ENCODE measurements at places on chromosomes 7 and 10. TPM values are rescaled to one million over a fixed set of nuclear protein-coding genes. Genes with fewer than 3 reads are reported as not detected.

NPSR1 gene
- total RNA-seq: not detected

SEC31B gene
- total RNA-seq: 7.2 TPM

DNA sequence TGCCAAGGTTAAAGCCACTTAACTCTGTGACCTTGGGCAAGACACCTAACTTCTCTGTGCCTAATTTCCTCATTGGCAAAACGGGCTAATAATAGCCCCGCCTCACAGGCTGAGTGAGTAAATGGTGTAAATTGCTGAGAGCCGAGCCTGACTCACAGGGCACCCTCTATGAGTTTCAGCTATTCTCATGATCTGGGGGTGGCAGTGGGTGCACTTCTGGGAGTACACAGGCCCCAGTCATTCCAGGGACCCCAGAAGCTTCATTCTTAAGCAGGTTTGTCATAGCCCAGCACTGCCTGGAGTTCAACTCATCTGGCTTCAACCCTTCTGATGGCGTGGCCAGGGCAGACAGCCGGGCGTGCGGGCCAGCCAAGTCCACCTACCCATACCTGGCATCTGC is 137.2 kb downstream of the GRID1 start:
- H3K27ac ChIP-seq: no peak overlapping the region
- H3K4me1 ChIP-seq: peaks cover 17% of the 10 kb centered on the region
- no peaks in the 10 kb centered on the region for H3K36me3 ChIP-seq
- no peaks in the 10 kb centered on the region for H3K27me3 ChIP-seq

GRCh38 chr7:75971961-75972763 is 22.2 kb downstream of the TMEM120A start:
- H3K4me1 ChIP-seq: peaks cover 12% of the 10 kb centered on the region
- peaks cover 21% of the 10 kb centered on the region for H3K36me3 ChIP-seq
- H3K4me3 ChIP-seq: no peak overlapping the region
- no peak for DNase-seq
- peak overlapping the region; percentile 26 for H3K27ac ChIP-seq
- H3K27me3 ChIP-seq: no peaks in the 10 kb centered on the region

- H3K27me3 ChIP-seq: no peaks in the 10 kb centered on the region
- DNase-seq: no peak
- no peak overlapping the region for H3K27ac ChIP-seq
- no peaks in the 10 kb centered on the region for H3K36me3 ChIP-seq
- no peaks in the 10 kb centered on the region for H3K4me1 ChIP-seq
These were observed 978.7 kb upstream of the AUTS2 start for GRCh38 chr7:68619526-68619925.

ZNF277 gene
- total RNA-seq: 32.8 TPM

PBLD gene
- 6.9 TPM for total RNA-seq

DNA sequence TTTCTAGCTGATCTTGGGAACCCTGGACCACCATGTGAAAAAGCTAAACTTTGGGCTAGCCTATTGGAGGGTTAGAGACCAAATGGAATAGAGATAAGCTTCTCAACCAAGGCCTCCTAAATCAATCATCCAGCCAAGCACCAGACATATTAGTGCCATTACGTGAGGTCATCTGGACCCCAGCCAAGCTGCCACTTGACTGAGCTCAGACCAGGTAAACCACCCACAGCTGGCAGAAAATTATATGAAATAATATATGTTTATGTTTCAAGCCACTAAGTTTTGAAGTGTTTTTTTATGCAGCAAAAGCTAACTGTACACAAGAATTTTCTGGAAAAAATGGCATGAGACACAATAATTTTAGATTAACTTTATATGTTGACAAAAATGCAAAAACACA is 82.6 kb upstream of the PCGF5 start:
- DNase-seq: peak; percentile 48
- no peak overlapping the region for H3K27ac ChIP-seq
- no peak overlapping the region for H3K4me3 ChIP-seq
- H3K36me3 ChIP-seq: no peaks in the 10 kb centered on the region

SCIN gene
- total RNA-seq: 5.7 TPM

DNA sequence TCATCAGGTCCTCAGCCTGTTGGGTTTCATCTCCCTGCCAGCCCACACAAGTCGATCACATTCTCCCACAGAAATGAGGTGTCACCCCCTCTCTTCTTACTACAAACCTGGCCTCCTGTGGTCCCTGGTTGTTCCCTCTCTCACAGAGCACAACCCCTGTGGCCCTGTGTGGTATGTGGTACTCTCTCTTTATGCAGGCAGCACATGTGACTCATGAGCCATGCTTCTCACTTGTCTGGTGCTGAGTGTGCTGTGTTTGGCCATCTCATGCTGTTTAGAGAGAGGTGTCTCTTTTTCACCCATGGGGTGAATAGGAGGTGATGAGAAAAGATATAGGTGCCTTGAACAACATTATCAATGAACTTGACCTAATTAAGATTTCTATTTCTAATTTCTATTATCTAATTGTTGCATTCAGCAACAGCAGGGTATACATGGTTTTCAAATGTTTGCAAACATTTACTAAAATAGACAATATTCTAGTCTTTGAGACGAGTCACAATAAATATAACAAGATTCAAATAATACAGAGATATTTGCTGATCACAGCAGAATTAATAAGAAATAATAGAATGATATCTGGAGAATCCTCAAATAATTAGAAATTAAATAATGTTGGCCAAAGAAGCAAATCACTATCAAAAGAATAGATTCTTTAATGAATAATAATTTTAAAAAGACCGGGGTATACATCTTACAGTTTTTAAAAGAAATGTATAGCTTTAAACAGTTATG is 633.8 kb upstream of the IGFBP3 start:
- H3K36me3 ChIP-seq: no peaks in the 10 kb centered on the region
- H3K27ac ChIP-seq: no peak overlapping the region
- H3K4me1 ChIP-seq: peaks cover 9% of the 10 kb centered on the region
- no peaks in the 10 kb centered on the region for H3K27me3 ChIP-seq
- H3K4me3 ChIP-seq: no peak overlapping the region

DNA sequence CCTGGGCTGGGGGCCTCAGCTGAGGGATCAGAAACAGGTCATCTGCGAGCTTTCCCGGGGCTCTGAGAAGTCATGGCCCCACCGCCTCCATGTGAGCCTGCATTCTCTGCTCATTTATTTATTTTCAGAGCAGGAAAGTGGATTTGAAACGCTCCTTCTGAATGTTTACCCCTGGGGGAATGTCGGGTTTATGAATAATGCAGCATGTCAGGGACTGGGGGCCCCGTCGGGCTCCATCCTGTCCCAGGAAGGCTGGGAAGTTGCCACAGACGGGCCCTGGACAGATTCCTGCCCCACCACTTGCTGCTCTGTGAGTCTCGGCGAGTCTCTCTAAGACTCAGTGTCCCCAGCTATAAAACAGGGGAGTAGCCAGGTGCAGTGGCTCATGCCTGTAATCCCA is 11.9 kb upstream of the GTF2IRD1 start:
- H3K27ac ChIP-seq: no peak overlapping the region
- no peak for DNase-seq
- H3K4me1 ChIP-seq: peaks cover 6% of the 10 kb centered on the region
- no peak overlapping the region for H3K4me3 ChIP-seq
- H3K27me3 ChIP-seq: no peaks in the 10 kb centered on the region

DNA sequence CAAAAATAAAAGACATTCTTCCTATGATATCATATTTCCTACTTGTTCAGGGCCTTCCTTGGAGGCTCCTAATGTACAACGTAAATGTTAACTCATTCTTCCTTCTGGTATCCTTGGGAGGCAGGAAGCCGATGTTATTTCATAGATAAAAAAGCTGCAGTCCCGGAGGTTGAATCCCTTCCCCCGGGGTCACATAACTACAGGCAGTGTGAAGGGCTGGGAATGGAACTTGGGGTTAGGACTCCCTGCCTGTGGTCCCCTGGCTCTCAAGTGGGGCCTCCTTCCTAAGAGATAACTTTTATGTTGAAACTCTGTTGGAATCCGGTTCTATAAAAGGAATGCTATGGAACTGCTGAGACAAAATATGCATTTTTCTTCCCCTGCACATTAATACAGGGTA is 14.9 kb upstream of the CCDC3 start:
- H3K4me3 ChIP-seq: no peak overlapping the region
- DNase-seq: no peak
- H3K27ac ChIP-seq: no peak overlapping the region
- no peaks in the 10 kb centered on the region for H3K4me1 ChIP-seq

AKR1C1 gene
- total RNA-seq: 132 TPM

TRPV5 gene
- not detected for total RNA-seq

MLXIPL gene
- 9.7 TPM for total RNA-seq

UMAD1 gene
- 39.4 TPM for total RNA-seq

- no peak for DNase-seq
- no peaks in the 10 kb centered on the region for H3K27me3 ChIP-seq
- H3K4me3 ChIP-seq: no peak overlapping the region
- H3K27ac ChIP-seq: no peak overlapping the region
These were observed 451.8 kb downstream of the SEMA3D start for GRCh38 chr7:84735011-84735410.

DNA sequence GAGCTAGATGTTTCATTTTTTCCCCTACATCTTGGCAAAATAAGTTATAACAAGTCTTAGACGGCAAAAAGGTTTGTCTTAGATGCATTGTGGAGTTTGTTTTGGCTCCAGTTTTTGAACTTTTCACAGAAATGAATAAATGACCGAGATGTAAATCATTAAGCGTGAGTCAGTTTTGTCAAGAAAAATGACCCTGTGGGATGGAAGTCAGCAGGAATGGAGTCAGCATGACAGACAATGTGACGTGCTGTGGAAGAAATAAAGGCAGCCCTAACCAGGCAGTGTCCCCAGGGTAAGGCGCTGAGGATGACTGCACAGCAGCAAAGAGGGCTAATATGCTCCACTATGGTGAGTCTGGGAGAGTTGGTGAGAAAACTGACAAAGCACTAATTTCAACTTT is 163.2 kb downstream of the NOC3L start:
- no peaks in the 10 kb centered on the region for H3K27me3 ChIP-seq
- no peak overlapping the region for H3K27ac ChIP-seq
- H3K4me1 ChIP-seq: no peaks in the 10 kb centered on the region
- H3K4me3 ChIP-seq: no peak overlapping the region
- no peak for DNase-seq

FAM170B gene
- total RNA-seq: not detected

GRCh38 chr7:33547880-33548279 is 357.5 kb upstream of the BMPER start:
- H3K27ac ChIP-seq: no peak overlapping the region
- DNase-seq: no peak
- H3K4me1 ChIP-seq: no peaks in the 10 kb centered on the region
- no peaks in the 10 kb centered on the region for H3K27me3 ChIP-seq

- no peak overlapping the region for H3K4me3 ChIP-seq
- H3K27me3 ChIP-seq: no peaks in the 10 kb centered on the region
- no peak for DNase-seq
These were observed 60.2 kb downstream of the NRP1 start for GRCh38 chr10:33274096-33274785.

NKX2-3 gene
- total RNA-seq: not detected

- H3K27me3 ChIP-seq: no peaks in the 10 kb centered on the region
- no peak overlapping the region for H3K27ac ChIP-seq
- no peak overlapping the region for H3K4me3 ChIP-seq
- H3K36me3 ChIP-seq: peaks cover 4% of the 10 kb centered on the region
- H3K4me1 ChIP-seq: no peaks in the 10 kb centered on the region
These were observed 99.5 kb downstream of the SPDYE5 start for GRCh38 chr7:75591467-75592255.

FFAR4 gene
- total RNA-seq: not detected

DNA sequence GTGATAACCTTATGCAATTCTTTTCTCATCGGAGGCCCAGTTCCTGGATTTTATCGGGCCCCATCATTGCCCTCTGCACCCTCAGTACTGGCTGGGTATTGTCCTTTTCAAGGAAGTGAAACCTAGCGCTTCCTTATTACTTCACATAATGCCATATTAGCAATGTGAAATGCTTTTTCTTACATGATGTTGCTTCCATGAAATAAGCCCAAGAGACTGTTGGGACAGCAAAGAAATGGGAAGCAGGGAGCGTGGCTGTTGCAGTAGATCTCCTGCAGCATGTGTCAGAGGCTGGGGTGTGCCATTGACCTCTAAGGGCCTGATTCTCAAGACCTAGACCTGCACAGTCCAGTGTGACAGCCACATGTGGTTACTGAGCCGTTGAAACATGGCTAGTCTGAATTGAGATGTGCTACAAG is 8.1 kb downstream of the CHN2 start:
- H3K4me1 ChIP-seq: peaks cover 13% of the 10 kb centered on the region
- no peaks in the 10 kb centered on the region for H3K36me3 ChIP-seq
- H3K4me3 ChIP-seq: no peak overlapping the region
- H3K27me3 ChIP-seq: no peaks in the 10 kb centered on the region

LIPK gene
- total RNA-seq: not detected

DNA sequence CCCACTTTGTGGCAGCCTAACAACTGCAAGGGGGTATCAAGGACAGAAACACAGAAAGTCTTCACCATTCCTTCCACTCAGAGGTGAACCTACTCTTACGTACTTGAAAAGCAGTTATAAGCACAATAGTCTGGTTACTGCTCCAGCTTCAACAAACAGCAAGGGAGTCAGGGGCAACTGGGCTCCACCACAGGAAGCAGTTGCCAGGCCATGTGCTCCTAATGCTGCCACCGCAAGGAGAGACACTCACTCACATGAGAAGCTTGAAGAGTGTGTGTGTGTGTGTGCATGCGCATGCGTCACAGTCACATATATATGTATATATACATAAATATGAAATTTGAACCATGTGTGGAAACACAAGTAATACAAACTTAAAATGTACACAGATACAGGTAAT is 65.5 kb downstream of the GRB10 start:
- DNase-seq: no peak
- no peak overlapping the region for H3K27ac ChIP-seq
- no peaks in the 10 kb centered on the region for H3K36me3 ChIP-seq

DNA sequence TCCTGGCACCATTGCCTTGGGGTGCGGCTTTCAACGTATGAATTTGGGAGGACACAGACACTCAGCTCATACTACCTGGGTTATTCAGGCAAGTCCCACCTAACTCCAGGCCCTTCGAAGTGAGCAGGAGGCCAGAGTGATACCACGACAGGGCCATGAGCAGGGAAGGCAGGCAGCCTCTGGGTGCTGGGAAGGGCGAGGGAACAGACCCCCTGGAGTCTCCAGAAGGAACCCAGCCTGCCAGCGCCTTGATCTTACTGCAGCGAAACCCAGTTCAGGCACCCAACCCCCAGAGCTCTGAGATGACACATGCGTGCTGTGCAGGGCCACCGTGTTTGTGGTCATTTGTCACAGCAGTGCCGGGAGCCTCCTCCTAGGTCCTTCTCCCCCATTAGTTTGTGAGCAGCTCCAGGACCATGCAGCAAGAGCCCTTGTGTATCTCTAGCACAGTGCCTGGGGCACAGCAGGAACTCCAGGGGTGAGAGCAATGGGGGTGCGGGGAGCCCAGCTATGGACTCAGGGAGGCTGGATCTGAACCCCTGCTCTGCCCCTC is 7.7 kb upstream of the INSIG1 start:
- H3K4me3 ChIP-seq: no peak overlapping the region
- no peaks in the 10 kb centered on the region for H3K4me1 ChIP-seq
- DNase-seq: no peak
- H3K27me3 ChIP-seq: no peaks in the 10 kb centered on the region

LIPN gene
- not detected for total RNA-seq

- H3K27me3 ChIP-seq: peaks cover 65% of the 10 kb centered on the region
- no peak overlapping the region for H3K27ac ChIP-seq
- H3K36me3 ChIP-seq: no peaks in the 10 kb centered on the region
These were observed 12.2 kb downstream of the LBX1 start for GRCh38 chr10:101217044-101217425.

GRCh38 chr10:61215246-61215645 is 237.9 kb downstream of the TMEM26 start:
- H3K27ac ChIP-seq: no peak overlapping the region
- H3K4me1 ChIP-seq: no peaks in the 10 kb centered on the region
- DNase-seq: no peak
- no peaks in the 10 kb centered on the region for H3K36me3 ChIP-seq
